ENCODE measurements at places on chromosomes 11 and 22.

DNA sequence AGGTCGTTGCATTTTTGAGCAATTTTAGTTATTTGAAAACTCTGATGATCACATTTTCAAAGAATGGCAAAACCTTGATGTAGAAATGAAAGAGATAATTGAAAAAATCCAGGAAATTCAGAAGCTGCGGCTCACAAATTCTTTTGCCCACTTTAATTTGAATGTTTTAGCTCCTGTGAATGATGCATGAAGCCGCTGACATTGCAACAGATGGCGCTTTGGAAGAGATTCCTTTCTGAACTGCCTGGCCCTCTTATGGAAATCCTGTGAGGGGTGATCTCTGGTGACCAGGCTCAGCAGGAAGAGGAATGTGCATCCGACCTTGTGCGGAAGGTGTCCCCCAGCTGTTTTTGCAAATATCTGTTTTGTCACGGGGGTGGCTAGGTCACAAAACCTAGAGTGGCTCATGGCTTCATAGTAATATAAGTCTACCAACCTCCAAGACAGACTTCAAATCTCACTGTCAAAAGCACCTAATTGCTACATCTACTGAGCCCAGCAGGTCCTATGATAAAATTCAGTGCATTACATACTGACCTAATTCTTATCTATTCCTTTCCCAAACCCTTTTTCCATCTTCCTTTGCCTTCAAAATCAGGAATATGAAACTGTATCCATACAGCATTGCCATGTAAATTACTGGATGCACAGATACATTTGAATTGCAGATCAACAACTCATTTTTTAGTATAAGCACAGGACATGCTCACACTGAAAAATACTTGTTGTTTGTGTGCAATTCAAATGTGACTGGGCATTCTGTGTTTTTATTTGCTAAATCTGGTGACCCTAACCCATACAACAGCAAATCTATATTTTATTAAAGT lies 412.7 kb downstream of the ETS1 start:
- no peaks in the 10 kb centered on the region for H3K36me3 ChIP-seq
- no peaks in the 10 kb centered on the region for H3K27me3 ChIP-seq
- no peak overlapping the region for H3K4me3 ChIP-seq
- no peak overlapping the region for H3K27ac ChIP-seq

DNA sequence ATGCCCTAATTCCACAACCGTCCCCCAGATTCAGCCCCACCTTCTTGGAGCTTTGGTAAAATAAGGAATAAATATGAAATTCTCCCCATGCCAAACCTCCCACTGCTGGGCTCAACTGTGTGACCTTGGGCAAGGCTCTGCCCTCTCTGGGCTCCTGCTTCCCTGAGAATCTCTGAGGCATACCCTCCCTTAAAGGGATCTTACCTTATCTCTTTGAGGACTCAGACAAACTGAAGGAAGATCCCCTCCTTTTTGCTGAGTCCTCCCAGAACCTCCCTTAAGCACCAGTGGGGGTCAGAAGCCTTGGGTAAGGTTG lies 2.7 kb downstream of the CD248 start:
- H3K27me3 ChIP-seq: no peaks in the 10 kb centered on the region
- DNase-seq: no peak
- H3K36me3 ChIP-seq: peaks cover 2% of the 10 kb centered on the region
- peak overlapping the region; percentile 28 for H3K4me3 ChIP-seq
- H3K27ac ChIP-seq: peak overlapping the region; percentile 30

GRCh38 chr11:65113361-65113756 lies 1.7 kb downstream of the TM7SF2 start:
- peak overlapping the region; percentile 76 for H3K27ac ChIP-seq
- H3K36me3 ChIP-seq: peaks cover 30% of the 10 kb centered on the region
- H3K4me1 ChIP-seq: peaks cover 60% of the 10 kb centered on the region

DNA sequence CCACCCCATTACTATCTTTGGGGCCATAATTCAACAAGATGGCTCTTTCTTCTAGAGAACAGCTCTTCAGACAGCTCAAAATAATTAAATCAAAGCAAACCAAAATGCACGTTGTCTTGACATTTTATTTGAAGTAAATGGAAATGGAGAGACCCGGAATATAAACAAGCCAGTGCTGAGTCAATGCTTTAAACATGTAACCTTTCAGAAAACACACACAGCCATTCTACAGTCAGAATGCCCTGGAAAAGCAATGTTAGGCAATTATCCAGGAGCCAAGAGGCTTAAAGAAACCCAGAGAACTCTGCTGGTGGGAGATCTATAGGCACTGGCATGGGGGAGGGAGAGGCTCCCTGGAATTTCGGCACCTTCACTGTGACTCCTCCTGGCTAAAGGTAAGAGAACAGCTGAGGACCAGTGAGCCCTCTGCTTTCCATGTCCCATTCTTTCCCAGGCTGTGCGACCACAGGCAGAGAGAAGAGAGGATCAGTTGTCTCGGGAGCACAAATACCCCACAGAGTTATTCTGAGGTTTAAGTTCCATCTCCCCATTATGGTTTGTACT lies 254.0 kb upstream of the CCDC90B start:
- peaks cover 24% of the 10 kb centered on the region for H3K27me3 ChIP-seq
- no peak overlapping the region for H3K27ac ChIP-seq
- no peaks in the 10 kb centered on the region for H3K4me1 ChIP-seq

- H3K4me1 ChIP-seq: peaks cover 57% of the 10 kb centered on the region
- H3K27ac ChIP-seq: peak overlapping the region; percentile 36
- DNase-seq: no peak
- H3K36me3 ChIP-seq: peaks cover 72% of the 10 kb centered on the region
These were observed 53.7 kb downstream of the TBC1D22A start for GRCh38 chr22:46815896-46816731.

GRCh38 chr11:116932181-116932580 lies 94.8 kb upstream of the APOA1 start:
- no peak for DNase-seq
- peaks cover 18% of the 10 kb centered on the region for H3K36me3 ChIP-seq
- H3K4me3 ChIP-seq: peak overlapping the region; percentile 39
- H3K27ac ChIP-seq: peak overlapping the region; percentile 88
- H3K27me3 ChIP-seq: no peaks in the 10 kb centered on the region
- H3K4me1 ChIP-seq: peaks cover 77% of the 10 kb centered on the region

- peaks cover 74% of the 10 kb centered on the region for H3K4me1 ChIP-seq
- H3K27me3 ChIP-seq: no peaks in the 10 kb centered on the region
- H3K4me3 ChIP-seq: peak overlapping the region; percentile 91
- H3K27ac ChIP-seq: peak overlapping the region; percentile 69
- peaks cover 4% of the 10 kb centered on the region for H3K36me3 ChIP-seq
These were observed 523 bp upstream of the ARHGAP42 start for GRCh38 chr11:100686476-100687053.

DNA sequence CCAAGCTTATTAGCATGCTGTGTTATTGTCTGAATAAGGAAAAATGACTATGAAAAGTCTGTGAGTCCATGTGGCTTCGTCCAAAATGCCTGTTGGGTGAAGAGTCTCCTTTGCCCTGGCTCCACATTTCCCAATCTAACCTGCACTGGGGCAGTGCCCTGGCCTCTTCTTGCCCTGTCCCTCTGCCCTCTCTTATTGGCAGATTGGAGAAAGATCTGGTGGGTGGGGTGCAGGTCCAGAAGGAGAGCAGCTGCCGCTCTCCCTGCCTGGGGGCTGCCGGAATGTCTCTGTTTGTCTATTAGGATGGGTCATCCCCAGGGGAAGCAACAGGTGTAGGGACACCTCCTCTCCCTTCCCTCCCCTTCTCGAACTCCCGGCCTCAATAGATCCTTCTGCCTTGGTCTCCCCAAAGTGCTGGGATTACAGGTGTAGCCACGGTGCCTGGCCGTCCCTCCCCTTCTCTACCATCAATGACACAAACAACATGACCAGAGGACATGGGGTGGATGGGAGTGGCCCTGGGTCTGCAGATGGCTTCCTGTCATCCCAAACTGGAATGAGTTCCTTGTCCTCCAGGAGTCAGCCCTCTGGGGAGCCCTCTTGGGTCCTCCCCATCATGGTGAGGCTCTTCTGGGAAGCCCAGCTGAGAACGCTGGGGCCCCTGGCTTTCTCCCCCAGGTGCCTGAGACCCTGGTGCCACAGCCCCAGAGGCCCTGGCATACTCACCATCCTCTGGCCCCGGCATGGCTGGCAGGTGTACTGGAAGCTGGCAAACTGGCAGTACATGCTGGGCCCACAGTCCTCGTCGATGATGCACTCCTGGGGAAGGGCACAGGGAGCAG lies 40.5 kb downstream of the DKK3 start:
- H3K4me1 ChIP-seq: no peaks in the 10 kb centered on the region

DNA sequence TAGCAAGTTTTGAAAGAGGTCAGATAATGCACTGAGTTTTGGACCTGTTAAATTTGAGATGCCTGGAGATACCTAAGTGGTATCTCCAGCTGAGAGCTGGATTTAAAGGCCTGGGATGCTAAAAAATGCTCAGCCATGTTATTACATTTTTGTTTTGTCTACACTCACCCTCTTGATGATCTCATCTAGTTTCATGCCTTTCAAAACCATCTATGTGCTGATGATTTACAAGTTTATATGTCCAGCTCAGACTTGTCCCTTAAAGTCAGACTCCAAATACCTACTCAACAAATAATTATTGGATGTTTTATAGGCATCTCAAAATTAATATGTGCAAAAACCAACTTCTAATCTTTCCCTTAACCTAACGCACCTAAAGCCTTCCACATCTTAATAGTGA lies 103.6 kb upstream of the OR9G4 start:
- no peaks in the 10 kb centered on the region for H3K4me1 ChIP-seq
- no peak overlapping the region for H3K4me3 ChIP-seq
- no peaks in the 10 kb centered on the region for H3K27me3 ChIP-seq
- no peaks in the 10 kb centered on the region for H3K36me3 ChIP-seq
- H3K27ac ChIP-seq: no peak overlapping the region

GRCh38 chr11:26953770-26954392 lies 40.0 kb upstream of the FIBIN start:
- no peak overlapping the region for H3K4me3 ChIP-seq
- H3K4me1 ChIP-seq: no peaks in the 10 kb centered on the region
- H3K36me3 ChIP-seq: no peaks in the 10 kb centered on the region
- no peaks in the 10 kb centered on the region for H3K27me3 ChIP-seq
- no peak overlapping the region for H3K27ac ChIP-seq

DNA sequence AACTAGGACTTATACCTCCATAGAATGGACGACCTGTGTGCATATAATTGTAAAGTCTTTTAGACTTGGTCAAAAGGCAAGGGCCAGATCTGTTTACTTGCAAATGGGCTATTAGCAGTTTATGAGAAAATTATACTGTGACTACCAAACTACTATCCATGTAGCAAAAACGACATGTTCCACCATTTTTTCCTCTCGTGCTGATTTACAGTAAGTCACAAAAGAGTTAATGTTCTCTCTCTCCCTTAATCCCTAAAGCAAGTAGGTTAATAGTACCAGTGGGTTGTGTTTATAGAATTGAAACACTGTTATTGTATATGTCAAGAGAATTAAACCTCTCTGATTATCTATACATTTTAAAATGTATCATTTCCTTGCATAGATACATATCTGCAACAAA lies 147.3 kb downstream of the MAML2 start:
- H3K4me3 ChIP-seq: no peak overlapping the region
- H3K36me3 ChIP-seq: peaks cover 6% of the 10 kb centered on the region
- DNase-seq: no peak
- H3K27me3 ChIP-seq: no peaks in the 10 kb centered on the region
- H3K4me1 ChIP-seq: peaks cover 72% of the 10 kb centered on the region
- no peak overlapping the region for H3K27ac ChIP-seq

DNA sequence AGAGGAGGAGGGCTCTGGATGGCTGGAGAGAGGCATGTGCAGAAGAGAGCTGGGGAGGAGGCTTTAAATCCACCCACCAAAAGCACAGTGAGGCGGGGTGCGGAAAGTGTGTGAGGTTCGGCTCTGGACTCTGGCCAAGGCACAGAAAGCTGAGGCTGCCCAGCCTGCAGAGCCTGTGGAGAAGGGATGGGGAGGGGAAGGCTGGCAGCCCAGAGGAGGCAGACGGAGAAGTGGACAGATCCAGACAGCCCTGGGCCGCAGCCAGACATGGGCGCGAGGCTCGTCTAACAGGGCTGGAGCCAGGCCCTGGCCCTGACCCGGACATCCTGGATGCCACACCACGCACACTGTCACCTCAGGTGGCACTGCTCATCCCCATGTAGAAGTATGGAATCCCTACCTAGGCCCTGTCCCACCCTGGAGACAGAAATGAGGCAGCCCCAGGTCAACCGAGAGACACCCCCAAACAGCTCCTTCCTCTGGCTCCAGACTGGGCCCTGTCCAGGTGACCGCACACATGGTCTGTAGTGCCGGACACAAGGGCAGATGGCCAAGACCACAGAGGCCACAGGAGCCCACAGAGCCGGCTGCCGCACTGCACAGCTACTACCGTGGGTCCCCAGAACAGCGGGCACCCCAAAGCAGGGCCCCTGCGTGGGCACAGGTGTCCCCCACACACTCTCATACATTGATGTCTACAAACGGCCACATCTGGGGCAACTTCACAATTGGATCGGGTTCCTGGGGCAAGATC lies 16.6 kb upstream of the MOB2 start:
- H3K27me3 ChIP-seq: no peaks in the 10 kb centered on the region
- DNase-seq: no peak
- peaks cover 36% of the 10 kb centered on the region for H3K36me3 ChIP-seq
- H3K27ac ChIP-seq: no peak overlapping the region

DNA sequence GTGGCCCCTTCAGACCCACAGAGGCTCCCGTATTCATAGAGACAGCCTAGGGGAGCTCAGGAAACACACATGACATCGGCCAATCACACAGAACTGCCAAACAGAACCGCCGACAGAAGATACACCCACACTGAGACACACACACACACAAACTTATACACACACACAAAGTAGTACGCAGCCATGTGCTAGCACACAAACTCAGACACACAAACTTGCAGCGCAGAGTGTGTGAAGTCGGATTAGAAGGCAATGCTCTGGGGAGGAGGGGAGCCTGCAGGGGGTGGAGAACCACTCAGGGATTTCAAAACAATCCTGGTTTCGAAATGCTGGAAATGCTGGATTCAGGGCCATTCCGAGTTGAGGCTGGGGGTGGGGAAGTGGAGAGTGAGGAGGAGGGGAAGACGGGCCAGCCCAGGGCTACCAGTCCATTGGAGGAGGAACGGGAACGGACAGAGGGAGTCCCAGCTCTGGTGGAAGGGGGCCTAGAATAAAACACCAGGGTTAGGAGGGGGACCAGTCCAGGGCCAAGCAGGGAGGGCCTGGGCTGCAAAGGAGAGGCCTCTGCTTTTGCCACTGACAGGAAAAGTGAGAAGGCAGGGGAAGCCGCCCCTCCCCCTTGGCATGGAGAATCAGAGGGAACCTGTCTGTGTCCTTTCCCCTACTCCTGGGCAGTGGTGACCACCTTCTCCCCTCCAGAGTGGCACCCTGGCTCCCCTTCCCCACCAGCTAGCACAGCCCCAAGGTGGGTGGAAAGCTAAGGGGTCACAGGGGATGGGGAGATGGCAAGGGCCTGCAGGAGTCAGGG lies 4.4 kb downstream of the BCL9L start:
- no peak overlapping the region for H3K27ac ChIP-seq
- peaks cover 75% of the 10 kb centered on the region for H3K4me1 ChIP-seq

DNA sequence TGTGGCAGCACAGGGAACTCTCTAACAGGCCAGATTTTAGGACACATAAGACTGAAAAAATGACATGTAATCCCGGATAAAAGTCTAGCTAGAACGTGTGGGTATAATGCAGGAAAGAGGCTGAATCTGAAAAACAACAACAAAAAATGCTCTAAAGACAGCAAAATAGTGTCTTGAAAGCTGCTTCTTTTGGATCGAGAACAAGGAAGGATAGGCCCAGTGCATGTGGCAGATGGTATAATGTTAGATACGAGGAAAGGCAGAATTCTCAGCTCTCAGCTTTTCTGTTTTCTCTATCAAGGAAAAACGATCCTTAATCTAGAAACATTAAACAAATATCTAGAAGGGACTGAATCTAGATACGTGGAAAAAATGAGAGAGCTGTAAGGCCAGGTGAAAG lies 33.8 kb upstream of the PARVA start:
- no peak for DNase-seq
- H3K36me3 ChIP-seq: no peaks in the 10 kb centered on the region
- H3K27ac ChIP-seq: no peak overlapping the region
- H3K27me3 ChIP-seq: peaks cover 3% of the 10 kb centered on the region

Data from activated B cell treated with CpG ODN at 0.5 μM for 24 hours (primary cell).